Inflammatory macrophage (primary cell): ENCODE measurements at places on chromosomes 11 and 22.

DNA sequence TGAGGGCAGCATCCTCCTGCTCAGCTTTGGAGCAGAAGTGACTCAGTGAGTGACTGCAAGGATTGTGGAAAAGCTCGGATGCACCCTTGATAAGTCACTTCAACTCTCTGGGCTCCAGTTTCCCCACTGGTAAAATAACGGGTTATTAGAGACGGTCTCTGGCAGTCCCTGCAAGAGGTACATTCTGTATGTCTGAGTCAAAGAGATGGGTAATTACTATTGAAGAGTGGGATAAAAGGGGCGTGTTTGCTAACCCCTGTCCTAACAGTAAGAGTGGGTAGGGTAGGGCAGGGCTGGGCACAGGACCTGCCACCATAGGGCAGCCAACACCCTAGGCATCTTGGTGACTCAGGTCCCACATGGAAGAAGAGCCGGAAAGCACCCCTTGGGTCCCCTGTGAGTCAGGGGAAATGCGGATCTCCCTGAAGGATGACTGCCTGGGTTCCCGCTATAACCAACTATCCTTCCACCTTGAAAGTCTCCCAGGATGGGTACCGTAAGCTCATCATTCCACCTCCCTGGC lies 7.3 kb upstream of the AHNAK start:
- DNase-seq = peak; percentile 53

- no peak for DNase-seq
Measured at GRCh38 chr11:2529636-2530035, 84.8 kb downstream of the KCNQ1 start.

- no peak for DNase-seq
Measured at GRCh38 chr11:66262696-66263095, 5.7 kb upstream of the RAB1B start.

DNA sequence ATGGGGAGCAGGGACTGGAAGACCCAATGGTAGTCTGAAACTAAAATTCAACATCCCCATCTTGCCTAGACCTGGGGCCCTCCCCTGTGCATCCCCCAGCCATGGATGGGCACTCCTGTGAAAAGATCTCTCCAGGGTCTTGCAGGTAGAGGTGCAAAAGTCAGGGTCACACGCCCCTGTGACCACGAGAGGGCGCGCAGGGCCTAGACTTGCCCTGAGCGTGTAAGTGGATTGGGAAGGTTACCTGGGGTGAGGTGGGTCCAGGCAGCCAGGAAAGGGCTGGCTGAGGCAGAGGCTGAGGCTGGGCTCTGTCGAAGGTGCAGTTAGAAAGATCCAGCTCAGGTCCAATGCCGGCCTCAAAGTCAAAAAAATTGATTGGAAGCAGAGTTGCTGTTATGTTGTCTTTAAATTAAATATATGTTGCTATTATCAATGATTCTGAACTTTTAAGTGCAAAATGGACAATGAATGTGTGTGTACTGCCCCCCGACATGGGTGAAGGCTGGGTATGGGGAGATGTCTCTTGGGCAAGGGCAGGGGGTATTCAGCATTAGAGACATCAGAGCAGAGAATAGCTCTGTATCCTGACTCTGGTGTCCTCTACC lies 4.8 kb upstream of the POU2F3 start:
- peak; percentile 29 for DNase-seq

- DNase-seq = peak; percentile 92
Measured at GRCh38 chr11:60989093-60989650, 17.7 kb downstream of the CD6 start.

GRCh38 chr11:49851511-49851910 lies 100.7 kb upstream of the OR4C13 start:
- no peak for DNase-seq

- no peak for DNase-seq
Measured at GRCh38 chr11:63599211-63600122, 14.8 kb downstream of the PLAAT3 start.

- DNase-seq = peak; percentile 35
Measured at GRCh38 chr11:36586543-36586942, 7.8 kb upstream of the IFTAP start.

- no peak for DNase-seq
Measured at GRCh38 chr11:112689851-112690250, 271.4 kb upstream of the NCAM1 start.

- no peak for DNase-seq
Measured at GRCh38 chr11:78788533-78788932, 213.9 kb upstream of the NARS2 start.

DNA sequence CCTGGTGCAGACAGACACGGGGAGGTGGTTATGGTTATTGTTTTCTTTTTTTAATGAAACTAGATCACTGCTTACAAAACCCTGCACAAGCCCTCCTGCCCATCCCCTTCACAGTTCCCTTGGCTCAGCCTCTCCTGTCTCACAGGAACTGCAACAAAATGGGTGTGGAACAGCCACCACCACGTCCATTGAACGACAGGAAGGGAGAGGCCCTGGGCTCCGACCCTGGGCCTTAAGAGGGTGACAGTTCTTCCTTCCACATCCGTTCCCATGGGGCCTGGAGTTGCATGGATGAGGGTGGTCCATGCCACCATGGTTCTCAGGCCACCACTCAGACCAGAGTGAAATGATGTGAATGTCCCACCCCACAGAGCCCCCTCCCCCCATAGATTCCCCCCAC lies 15.7 kb downstream of the PRPF19 start:
- no peak for DNase-seq

GRCh38 chr11:87290304-87290922 lies 252.7 kb downstream of the TMEM135 start:
- DNase-seq = peak; percentile 70

DNA sequence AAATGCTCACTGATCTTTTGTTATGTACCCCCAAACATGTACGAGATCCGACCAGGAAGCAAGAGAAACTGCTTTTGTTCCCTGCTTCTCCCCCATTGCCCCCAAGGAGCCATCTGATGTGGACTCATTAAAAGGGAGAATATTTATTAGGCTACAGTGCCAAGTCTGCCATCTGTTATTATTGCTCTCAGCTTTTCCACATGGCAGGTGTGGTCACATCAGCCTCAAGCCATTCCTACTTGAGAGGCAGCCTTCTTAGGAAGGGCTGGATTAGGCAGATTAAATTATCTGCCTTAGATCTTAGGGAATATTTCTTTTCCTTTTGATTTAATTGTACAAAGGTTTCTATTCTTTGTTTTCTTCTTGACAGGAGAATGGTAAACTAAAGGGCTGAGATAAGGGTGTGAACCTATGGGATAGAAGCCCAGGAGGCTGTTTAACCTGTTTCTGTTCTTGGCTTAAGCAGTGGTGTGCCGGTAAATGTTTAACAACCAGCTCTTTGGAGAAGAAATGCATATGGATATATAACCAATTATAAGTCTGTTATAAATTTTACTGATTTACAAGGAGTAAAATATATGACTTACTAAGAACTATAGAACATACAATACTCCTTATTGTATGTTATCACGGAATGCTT lies 88.8 kb downstream of the PDHX start:
- DNase-seq = no peak

- DNase-seq = no peak
Measured at GRCh38 chr11:65727865-65728264, 7.3 kb upstream of the RNASEH2C start.

DNA sequence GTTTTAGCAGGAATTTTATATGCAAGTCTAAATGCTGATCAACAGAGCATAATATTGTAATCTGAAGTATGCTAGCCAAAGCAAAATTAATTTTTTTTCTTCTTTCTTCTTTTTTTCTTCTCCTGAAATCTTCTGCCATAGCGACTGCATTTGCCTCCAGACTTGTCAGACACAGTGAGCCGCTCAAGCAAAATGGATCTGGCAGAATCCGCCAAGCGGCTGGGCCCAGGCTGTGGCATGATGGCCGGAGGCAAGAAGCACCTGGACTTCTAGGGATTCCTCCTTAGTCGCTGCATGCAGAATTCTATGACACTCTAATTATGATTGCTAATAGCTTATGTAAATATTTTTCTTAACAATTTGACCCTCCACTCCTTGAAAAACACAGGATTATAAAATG lies 27.9 kb downstream of the PAX6 start:
- DNase-seq = no peak

GRCh38 chr11:116658876-116659535 lies 113.8 kb downstream of the BUD13 start:
- no peak for DNase-seq

GRCh38 chr22:41925783-41926460 lies 684 bp downstream of the TNFRSF13C start:
- DNase-seq = peak; percentile 44

GRCh38 chr11:114129699-114130098 lies 70.2 kb downstream of the ZBTB16 start:
- DNase-seq = no peak

DNA sequence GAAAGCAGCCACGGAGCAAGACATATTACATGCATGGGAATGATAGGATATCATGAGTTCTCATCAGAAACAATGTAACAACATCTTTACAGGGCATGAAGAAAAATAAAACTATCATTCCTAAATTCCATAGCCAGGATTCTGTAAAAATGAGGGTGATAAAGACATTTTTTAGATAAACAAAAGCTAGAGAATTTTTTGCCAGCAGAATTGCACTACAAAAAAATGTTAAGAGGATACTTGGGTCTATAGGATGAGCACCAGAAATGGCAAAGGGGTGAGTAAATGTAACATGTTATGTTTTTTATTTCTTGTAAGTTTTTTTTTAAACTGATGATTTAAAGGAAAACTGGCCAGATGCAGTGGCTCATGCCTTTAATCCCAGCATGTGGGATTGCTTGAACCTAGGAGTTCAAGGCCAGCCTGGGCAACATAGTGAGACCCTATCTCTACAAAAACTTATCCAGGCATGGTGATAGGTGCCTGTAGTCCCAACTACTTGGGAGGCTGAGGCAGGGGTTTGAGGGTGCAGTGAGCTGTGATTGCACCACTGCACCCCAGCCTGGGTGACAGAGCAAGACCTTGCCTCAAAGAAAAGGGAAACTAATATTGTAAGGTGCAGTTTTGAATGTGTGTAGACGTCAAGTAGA lies 33.2 kb downstream of the TBX1 start:
- DNase-seq = no peak

DNA sequence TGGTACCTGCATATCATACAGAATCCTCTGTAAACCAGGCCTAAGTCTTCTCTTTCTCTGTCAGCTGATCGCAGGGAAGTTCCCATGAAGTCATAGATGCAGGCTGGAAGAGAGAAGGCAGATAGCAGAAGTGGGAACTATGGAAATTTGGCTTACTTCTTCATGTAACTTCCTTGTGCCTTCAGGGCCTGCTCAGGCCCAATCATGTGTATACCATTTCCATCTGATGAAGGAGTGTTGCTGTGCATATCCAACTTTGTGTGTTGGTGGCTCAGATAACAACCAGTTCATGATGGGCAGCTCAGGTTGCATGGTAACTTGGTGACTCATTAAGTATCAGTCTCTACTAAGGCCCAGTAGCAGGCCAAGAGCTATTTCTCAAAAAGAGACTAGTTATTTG lies 53.1 kb upstream of the CEP295 start:
- DNase-seq = peak; percentile 87

DNA sequence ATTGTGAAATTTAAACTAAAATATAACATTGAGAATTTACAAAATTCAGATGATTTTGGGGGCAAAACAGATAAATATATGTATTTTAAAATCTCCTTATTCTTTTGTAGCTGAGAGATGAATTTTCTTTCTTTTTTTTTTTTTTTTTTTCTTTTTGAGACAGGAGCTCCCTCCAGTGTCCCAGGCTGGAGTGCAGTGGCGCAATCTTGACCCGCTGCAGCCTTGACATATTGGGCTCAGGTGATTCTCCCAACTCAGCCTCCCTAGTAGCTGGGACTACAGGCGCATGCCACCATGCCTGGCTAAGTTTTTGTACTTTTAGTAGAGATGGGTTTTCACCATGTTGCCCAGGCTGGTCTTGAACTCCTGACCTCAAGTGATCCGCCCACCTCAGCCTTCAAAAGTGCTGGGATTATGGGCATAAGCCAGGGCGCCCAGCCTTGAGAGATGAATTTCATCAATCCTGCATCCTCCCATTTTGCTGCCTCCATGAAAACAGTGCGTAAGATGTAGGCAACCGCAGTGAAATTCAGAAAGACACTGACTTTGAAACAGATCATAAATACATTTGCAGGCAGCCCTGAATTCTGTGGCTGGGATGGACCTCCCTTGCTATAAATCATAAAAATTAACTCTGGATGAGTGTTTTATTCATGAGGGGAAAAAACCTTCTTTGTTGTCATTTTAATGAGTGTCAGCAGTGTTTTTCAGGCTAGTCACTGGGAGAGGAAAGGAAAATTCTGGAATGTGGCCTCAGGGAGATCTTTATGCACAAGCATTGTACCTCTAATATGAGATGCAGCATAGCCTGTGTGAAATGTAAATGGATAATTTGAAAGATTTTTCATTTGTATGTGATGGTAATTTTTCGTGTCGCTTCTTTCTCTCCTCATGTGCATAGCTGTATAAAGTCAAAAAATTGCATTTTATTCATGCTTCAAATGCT lies 14.4 kb downstream of the ELMOD1 start:
- DNase-seq = no peak

DNA sequence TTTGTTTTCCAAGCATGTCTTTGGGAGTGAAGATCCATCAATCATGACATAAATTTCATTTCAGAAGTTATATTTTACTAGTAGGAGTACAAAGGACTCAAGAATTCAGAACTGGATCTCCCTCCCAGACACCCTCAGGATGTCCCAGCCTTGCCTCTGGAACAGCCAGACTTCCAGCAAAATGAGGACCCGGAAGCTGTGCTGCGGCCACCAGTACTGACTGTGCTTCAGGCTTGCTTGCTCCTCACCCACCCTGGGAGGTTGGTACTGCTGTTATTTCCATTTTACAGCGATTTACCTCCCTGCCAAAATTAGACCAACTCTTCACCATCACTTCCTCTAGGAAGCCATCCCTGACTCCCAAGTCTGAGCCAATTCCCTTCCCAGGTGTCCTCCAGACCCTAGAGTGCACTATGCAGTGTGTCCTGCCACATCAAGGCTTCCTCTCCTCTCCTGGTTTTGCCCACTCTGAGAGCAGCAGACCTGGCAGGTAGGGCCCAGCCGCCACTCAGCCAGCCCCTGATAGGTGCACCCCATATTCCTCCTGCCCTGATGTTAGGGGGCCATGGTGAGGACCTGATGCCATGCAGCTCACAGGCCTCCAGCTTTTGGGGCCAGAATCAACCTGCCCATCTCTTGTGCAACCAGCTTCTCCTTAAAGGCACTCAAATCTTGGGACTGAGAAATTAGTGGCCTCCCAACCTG lies 47.3 kb upstream of the WNT7B start:
- DNase-seq = no peak

DNA sequence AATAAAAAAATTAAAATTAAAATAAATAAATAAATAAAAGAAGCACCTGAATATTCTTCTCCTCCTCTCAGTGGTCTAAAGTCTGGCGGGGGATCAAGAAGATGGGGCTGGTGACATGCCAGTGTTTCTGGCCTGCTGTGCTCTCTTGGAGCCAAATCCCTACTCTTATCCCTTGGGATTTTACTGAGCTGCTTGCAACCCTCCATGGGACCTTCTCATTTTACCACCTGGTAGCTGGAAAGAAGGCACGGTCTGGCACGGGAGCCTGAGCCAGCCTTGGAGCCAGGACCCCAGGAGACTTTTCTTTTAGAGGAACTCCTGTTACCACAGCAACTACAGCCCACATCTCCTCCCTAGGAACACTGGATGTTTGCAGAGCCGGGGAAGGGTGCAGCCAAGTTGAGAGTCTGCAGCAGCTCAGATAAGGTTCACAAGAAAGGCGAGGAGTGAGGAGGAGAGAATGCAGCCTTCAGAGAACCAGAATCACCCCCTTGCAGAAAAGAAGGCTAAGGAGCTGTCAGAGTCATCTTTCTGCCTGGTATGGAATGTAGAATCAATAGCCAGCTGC lies 21.4 kb downstream of the CD6 start:
- DNase-seq = peak; percentile 24
